NCI-H446 treated with DMSO at 0.1 percent for 48 hours (cell line): ENCODE measurements at places on chromosomes 13 and 19.

DNA sequence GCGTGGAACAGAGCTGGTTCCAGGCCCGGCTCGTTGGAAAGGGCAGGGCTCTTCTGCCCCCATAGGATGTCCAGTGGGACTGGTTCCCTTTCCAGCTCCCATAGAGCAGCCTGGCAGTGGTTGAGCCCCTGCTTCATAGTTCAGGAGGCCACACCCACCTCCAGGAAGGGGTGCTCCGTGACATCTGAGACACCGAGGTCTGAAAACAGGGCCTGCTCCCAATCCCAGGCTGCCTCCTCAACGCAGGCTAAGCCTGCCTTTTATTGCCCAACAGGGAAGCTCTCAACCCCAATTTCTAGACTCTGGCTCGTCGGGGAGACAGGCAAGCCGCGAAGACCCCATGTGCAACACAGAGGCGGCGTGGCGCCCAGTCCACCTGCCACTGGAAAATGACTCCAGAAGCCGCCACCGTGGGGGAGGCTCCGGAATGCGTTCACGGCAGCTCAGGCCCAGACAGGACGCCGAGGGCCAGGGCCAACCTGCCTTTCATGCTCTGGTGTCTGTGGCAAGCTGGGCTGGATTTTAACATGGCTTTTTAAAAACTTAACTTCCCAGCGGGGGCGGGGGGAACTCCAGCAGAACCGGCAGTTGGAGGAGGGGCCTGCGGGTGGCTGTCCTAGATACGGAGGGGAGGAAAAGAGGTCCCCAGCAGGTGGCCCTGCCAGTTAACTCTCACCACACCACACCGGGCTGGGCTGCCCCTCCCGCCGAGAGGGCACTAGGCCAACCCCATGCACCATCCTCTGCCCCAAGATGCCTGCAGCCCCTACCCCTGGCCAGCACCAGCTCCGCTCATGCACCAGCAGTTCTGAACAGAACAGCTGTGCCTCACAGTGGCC lies 17.9 kb upstream of the TINCR start:
- DNase-seq: peak; percentile 58

- no peak for DNase-seq
Measured at GRCh38 chr13:112803422-112803821, 113.6 kb downstream of the ATP11A start.

DNA sequence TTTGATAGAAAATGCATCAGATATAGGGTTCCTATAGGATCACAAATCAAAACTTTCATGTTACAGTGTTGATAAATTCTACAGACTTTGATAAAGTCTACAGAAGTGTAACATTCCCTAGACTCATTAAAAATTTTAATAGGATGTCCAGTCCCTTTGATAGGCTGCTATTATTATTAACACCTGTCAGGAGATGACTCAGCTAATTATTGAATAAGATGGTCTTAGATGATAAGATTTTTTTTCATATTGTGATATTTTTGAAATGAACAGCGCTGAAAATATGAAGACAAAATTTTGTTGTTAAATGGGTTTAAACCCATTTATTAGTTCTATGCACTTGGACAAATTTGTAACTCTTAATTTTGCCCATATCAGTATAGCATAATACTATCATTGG lies 356.8 kb upstream of the SLITRK1 start:
- DNase-seq: no peak

GRCh38 chr19:33520844-33521479 lies 629 bp downstream of the PEPD start:
- no peak for DNase-seq

GRCh38 chr19:4803736-4804695 lies 12.5 kb downstream of the FEM1A start:
- no peak for DNase-seq

- DNase-seq: no peak
Measured at GRCh38 chr19:55306712-55307111, 18.4 kb downstream of the TMEM150B start.

- no peak for DNase-seq
Measured at GRCh38 chr19:35738021-35738886, 4.0 kb downstream of the IGFLR1 start.

GRCh38 chr19:14941189-14941588 lies at the start of gene OR7C2:
Gene OR7C2 (plus strand): TSS chr19:14941489. CDS start chr19:14941489, 0 bp downstream.
- DNase-seq: no peak

- DNase-seq: no peak
Measured at GRCh38 chr13:96871469-96871868, 122.8 kb downstream of the OXGR1 start.

DNA sequence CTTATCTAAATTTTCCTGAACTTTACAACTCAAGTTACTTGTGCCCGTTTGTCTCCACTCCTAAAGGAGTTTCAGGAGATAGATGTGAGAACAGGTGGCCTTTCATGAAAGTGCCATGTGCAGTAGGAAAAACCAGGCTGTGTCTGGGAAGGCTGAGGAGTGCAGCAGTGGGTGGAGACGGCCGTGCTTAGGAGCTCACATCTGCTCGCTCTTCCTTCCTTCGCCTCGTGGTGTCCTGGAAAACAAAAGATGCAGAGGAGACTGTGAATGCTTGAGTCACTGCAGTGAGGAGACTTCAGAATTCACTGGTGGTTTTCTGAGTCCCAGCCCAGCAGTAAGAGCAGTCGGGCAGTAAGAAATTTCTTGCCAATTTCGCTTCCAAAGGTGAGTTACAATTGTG lies 138.4 kb upstream of the RNF113B start:
- no peak for DNase-seq

DNA sequence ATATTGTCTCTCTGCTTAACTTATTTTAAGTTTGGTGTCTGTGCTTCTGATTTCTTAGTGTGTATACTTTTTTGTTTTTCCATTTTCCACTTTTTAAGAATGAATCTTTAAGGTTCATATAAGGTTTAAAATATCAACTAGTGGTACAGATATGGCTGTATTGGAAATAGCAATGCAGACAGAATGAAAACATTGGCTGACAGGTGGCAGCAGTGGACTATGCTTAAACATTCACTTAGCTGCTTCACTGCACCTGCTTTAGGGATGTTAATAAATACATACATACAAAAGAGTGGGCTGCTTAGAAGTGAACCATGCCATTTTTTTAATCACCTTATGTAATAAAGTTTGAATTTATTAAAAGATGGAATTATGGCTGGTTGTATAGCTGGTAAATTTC lies 27.3 kb downstream of the TM9SF2 start:
- no peak for DNase-seq

DNA sequence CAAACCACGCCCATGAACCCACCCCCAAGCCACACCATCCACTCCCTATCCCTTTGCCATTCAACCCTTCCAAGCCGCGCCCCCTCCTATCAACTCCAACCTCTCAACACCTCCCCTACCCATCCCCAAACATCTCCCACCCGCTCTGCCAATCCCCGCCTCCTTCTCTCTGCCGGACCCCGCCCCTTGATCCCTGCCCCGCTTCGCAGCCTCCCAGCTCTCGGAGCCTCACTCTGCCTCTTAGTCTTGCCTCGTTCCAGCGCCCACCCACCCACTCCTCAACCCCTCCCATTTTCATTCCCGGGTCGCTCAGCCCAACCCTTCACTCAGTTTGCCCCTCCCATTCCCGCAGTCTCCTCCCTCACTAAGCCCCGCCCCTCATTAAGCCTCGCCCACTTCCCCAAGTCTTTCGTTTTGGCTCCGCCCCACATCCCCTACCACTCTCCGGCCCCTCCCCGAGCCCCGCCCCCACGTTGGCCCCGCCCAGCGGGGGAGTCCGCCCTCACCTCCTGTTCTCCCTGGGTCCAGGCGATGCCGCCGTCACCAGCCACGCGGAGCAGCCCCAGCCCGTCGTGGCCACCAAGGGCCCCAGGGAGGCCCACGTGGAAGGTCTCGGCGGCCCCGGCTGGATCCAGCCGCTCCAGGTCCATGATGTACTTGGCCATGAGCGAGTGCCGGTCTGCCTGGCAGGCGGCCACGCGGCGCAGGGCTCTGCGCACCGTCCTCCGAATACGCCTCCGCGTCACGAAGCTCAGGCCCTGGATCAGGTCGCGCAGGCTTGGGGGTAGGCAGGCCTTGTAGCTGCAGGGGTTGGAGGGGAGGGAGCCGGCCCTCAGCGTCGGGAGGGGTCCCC lies 5.7 kb downstream of the JAK3 start:
- DNase-seq: peak; percentile 91

DNA sequence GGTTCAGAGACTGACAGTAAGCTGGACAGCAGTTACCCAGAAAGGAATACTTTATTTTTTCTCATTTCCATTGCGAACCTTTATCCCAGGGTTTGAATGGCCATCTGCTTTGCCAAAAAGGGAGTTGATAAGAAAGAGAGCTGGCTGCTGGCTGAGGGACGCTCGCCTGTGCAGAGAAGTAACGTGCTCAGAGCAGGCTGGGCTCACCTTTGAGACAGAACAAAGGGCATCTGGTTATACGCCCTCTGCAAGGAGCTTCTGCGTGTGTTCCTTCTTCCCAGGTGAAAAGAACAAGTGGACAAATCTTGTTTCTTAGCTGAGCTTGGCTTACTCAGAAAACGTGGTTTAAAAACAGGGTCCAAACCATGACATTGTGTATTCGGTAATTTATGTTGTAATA lies 47.4 kb downstream of the EFNB2 start:
- DNase-seq: no peak

GRCh38 chr13:73941752-73942151 lies 192.5 kb downstream of the KLF12 start:
- DNase-seq: no peak

- no peak for DNase-seq
Measured at GRCh38 chr13:63085851-63086250, 1670.2 kb upstream of the PCDH20 start.

DNA sequence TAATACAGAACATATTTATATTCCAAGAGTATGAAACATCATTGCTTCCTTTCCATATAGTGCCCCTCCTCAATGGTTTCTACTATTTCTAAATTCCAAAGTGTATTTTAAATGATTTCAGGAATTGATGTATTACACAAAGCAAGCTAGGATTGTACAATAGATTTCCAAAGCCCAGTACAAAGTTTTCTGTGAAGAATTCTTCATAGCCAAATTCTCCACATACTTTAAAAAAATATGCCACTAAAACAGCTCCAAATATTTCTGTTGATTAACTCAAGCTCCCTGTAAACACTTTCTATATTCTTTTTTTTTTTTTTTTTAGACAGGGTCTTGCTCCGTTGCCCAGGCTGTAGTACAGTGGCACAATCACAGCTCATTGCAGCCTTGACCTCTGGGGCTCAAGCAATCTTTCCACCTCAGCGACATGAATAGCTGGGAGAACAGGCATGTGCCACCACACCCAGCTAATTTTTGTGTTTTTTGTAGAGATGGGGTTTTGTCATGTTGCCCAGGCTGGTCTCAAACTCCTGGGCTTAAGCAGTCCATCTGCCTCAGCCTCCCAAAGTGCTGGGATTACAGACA lies 50.6 kb downstream of the ELF1 start:
- DNase-seq: no peak

- peak; percentile 58 for DNase-seq
Measured at GRCh38 chr19:15288146-15288963, 44.0 kb downstream of the BRD4 start.

GRCh38 chr13:95354680-95355487 lies 53.6 kb upstream of the ABCC4 start:
- no peak for DNase-seq

GRCh38 chr19:6837525-6837924 lies 49.9 kb upstream of the ADGRE1 start:
- no peak for DNase-seq

GRCh38 chr13:110716247-110716515 lies 2.7 kb downstream of the ING1 start:
- DNase-seq: no peak

- DNase-seq: no peak
Measured at GRCh38 chr13:110234532-110234931, 72.4 kb downstream of the COL4A1 start.

- no peak for DNase-seq
Measured at GRCh38 chr19:3980353-3981251, 4.7 kb downstream of the EEF2 start.

DNA sequence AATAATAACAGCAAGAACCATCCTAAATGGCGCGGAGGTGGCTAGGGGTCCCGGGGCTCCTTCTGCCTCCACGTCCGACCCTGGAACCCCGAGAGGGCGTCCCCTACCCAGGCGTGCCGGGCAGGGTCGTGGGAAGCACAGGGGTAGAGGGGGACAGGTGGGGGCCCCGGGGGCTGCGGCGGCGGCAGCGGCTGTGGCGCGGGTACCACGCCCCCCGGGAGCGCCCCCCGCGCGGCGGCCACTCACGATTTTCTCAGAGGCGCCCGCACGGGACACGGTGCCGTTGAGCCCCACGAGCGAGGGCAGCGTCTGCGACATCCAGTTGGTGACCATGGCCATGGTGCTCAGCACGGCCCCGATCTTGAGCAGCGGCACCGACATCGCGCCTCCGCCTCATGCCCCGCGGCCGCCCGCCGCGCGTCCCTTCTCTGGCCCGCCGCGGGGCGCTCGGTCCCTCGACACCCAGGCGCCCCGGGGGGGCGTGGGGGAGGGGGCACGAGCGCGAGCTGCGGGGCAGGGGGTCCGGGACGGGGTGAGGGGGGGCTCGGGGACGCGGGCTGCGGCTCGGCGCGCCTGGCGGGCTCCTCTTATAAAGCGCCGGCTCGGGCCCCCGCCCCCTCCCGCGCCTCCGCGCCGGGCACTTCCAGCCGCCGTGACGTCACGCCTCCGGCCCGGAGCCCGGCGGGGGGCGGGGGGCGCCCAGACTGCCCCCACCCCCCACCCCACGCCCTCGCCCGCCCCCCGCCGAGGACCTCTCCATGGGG lies 22.9 kb downstream of the OLFM2 start:
- no peak for DNase-seq

- DNase-seq: no peak
Measured at GRCh38 chr19:3146677-3147100, 10.9 kb downstream of the GNA15 start.

DNA sequence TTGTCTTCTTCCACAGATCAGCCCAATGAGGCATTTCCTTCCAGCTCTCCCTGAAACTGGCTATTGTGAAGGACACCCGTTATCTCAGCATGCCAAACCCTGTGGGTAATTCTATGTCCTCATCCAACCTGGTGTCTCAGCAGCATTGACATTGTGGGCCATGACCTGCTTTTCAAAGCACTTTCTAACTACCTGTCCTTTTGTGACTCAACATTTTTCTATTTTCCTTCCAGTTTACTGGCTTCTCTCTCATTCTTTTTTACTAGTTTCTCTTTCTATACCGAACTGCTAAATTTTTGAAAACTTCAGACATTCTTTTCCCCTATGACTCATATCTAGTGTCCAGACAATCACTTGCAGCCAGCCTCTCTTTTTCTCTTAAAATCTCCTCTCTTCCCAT lies 136.4 kb upstream of the HTR2A start:
- no peak for DNase-seq

DNA sequence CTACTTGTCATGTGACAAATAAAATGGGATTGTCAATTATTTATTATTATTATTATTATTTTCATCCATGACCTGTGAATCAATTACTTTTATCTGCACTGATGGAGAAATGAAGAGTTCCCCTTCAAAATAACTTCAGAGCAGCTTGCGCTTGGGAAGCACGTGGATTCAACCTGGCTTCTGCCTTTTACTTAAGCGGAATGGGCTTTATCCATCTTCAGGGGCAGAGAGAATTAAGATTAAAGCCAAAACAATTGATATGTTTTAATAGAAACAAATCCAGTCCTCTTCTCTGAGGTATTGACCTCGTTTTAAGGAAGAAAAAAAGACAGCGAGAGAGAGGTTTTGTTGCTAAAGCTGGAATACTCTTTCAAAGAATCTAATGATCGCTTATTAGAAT lies 876 bp downstream of the SACS start:
- DNase-seq: no peak

GRCh38 chr13:67156723-67157060 lies 73.4 kb downstream of the PCDH9 start:
- no peak for DNase-seq
